ENCODE measurements at places on chromosomes 1 and 21. TPM values are rescaled to one million over a fixed set of nuclear protein-coding genes. Genes with fewer than 3 reads are reported as not detected.

Gene ESRRG
- 1.5 TPM for total RNA-seq

Gene OR2T6
- total RNA-seq: not detected

Gene TRIM58
- total RNA-seq: 17.4 TPM

Gene F5
- 0.98 TPM for total RNA-seq

Gene TMCC2
- total RNA-seq: 4.8 TPM

Gene FMN2
- total RNA-seq: 24.5 TPM

Gene ENAH
- 40.2 TPM for total RNA-seq

Gene RHBG
- not detected for total RNA-seq

Gene DTL
- 0.21 TPM for total RNA-seq

Gene BLACAT1
- not detected for total RNA-seq

DNA sequence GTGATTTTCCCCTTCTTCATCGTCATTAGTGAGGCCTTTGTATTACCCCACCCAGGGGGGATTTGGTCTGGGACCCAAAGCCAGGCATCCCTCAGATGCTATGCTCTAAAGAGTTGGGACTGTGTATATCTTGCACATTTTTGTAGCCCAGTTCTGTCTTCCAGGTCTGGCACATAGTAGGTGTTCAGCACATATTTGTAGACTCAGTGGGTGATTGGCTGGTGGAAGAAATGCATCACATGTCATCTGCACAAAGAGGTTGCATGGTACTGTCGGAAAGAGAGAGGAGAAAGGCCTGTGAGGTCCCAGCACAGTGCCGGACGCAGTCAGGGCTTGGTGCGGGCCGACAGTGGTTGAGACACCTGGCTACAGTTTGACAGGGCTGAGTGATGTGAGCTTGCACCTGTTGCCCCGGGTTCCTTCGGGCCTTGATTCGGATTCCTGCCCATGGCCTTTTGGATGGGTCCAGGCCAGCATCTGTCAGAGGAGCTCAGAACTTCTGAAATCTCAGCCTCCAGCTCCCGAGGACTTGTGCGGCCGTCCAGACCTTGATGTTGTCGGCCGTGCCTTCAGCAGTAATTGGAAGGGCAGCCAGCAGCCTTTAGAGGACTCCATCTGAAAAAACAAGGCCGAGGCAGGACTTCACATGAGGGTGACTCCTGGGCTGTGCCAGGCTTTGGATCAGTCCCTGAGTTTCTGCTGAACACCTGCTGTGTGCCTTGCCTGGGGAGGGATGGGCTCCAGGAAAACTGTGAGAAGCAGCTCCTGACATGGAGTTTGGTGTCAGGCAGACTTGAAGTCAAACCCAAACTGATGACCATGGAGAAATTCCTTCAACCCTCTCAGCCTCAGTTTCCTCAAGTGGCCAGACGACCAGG, 40.9 kb upstream of the PADI1 start:
- no peak for DNase-seq

- DNase-seq: no peak
These were observed 86.7 kb upstream of the L1TD1 start for GRCh38 chr1:62107923-62108322.

DNA sequence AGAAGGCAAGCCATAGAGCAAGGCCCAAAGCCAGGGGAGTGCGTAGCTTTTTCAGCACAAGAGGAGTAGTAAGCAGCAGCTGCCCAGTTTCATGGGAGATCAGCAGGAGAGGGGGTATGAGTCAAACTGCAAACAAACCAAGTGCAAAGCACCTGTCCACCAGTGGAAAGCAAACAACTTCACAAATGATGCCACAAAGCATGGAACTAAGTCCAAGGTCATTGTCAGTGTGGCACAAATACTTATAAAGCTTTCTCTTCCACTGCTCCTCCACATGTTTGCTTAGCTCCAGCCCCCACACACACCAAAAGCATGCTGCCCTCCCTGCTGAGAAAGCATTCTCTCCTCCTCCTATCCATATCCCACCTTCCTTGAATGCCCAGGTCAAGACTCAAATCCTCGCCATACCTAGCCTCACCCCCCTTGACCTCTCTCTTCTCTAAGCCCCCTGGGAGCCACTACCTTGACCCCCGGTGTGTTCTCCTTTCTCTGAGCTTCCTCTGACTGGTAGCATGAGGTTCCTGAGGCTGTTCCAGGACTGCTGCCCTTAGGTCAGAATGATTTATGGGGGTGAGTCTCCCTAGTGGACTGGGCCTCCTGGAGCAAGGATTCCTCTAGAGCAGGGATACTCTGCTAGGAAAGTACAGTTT, 70.4 kb downstream of the DMAP1 start:
- no peak for DNase-seq

DNA sequence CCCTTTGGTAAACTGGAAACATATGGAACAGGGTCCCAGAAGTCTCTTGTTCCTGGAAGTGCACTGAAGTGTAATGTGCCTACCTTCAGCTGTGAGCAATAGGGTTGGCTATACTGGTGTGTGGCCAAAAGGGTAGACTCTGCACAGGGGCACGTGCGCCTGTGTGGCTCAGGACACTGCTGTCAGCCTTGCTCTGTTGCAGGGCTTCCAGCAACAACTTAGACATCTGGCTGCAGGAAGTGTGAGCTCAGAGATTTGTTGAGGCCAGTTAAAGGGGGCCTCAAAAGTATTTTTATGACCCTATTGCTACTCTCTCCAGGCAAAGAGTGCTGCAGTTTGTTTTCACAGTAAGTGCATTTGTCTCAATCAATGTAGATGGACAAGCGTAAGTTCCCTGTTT, 7.5 kb downstream of the CTPS1 start:
- no peak for DNase-seq

GRCh38 chr1:178725466-178726086, 532 bp downstream of the RALGPS2 start:
- DNase-seq: no peak

GRCh38 chr1:110637475-110637874, 31.3 kb upstream of the KCNA2 start:
- no peak for DNase-seq

DNA sequence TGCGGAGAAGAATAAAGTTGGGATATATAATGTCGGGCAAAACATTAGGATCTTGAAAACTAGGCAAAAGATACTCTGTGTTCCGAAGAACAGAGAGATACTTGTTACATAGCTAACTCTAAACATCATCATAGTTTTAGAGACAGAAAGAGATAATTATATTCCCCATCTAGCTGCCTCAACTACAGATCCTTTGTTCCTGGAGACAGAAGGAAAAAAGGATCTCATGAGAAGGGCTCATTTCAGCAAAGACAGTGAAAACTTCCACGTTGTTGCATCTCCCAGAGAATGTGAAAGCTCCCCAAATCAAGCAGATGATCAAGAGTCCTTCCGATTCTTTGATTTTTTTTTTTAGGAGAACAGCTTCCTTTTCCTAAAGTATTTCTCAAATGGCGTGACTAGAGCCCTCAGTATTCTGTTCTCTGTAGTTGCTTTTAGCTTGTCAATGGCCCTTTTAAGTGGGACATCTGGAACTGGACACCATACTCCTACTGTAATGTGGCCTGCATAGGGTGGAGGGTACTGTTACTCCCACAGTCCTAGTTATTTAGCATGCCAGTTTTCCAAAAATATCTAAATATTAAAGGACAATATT, 1048.2 kb downstream of the TTLL7 start:
- no peak for DNase-seq

DNA sequence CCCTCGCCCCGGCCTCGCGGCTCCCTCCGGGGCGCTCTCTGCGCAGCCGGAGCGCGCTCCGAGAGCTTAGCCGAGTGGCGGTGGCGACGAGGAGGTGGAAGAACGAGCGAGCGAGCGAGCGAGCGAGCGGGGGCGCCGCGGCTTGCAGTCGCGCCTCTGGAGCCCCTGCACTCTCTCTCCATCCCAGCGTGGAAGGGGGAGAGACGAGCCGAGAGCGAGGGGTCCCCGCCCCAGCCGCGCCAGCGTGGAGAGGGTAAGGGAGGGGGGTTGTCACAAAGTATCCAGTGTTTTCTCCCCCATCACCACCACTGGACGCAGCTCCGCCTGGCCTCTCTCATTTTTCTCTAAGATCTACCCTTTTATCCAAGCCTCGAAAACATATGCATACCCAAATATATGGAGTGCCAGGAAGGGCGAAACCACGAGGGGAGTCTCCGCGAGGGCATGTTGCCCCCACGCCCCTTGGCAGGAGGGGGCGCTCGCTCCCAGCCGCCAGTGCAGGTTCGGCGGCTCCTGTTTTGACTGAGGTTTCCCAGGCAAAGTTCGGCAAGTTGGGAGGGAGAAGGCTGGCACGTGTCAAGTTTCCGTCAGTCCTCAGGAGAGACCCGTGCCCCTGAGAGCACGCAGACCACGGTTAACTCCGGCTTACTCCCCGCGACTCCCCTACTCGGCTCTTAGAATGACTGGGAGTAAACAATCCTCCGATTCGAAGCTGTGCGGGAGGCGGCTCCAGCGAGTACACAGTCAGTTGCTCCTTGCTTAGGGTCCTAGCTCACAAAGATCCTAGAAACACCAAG, 569 bp upstream of the DAB1 start:
- no peak for DNase-seq

- no peak for DNase-seq
These were observed 47.1 kb downstream of the TCP10L start for GRCh38 chr21:32538147-32538792.

DNA sequence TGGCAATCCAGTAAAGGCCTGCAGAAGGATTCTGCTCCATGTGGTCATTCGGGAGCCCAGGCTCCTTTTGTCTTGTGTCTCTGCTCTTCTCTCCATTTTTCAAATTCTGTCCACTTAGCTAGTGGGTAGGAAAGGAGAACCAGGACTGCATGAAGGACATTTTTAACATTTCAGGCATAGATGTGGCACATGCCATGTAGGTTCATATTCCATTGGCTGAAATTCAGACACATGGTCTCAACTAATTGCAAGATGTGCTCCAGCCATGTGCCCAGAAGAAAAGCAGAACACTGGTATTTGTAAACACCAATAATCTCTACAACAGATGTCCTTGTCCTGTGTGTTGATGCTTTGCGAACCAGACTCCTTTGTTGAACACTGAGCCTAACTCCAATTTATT, 85.2 kb upstream of the WLS start:
- no peak for DNase-seq

GRCh38 chr1:82366689-82367088, 566.0 kb downstream of the ADGRL2 start:
- no peak for DNase-seq

GRCh38 chr1:101005183-101005582, 20.4 kb downstream of the DPH5 start:
- no peak for DNase-seq
